ENCODE measurements at places on chromosomes 11 and 22.

DNA sequence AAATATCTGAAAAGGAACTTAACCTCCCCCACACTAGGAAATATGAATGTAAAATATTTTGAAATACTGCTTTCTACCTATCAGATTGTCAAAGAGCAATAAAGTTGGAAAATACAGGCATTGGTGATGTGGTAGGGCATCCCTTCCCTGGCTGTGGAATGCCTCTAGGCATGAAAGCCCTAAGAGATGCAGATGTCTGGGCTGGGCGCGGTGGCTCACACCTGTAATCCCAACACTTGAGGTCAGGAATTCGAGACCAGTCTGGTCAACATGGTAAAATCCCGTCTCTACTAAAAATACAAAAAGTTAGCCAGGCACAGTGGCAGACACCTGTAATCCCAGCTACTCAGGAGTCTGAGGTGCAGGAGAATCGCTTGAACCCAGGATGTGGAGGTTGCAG lies 22.0 kb downstream of the ARAP1 start:
- no peak for DNase-seq

- no peak for DNase-seq
These were observed 27.5 kb downstream of the A4GALT start for GRCh38 chr22:42693055-42693762.

DNA sequence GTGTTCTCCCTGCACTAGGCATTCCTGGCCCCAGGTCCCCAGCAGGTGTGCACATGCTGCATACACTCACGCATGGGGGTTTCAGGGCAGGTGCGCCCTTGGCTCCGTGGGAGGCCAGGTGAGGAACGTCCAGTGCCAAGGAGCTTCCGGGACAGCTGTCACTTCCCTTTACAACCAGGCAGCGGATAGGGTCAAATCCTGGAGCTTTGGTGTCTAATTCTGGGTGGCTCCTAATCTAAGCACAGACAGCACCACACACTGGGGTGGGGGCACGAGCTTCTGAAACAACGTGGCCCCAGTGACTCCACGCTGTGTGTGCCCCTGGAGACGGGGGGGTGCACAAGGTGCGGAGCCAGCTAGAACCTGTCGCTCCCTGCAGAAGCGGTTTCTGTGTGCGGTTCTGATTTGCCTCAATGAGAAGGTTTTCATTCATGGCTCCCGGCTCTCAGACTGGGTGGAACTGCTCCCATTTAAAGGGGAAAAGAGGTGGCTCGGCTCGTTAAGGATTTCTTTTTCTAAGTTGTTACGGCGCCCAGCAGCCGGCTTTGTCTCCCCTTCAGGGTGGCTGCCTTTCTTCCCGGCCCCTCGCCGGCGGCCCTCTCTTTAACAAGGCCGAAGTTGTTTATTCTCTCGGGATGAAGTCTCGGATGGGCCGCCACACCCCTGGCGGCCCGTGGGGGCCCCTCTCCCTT lies 5.0 kb downstream of the CCND1 start:
- DNase-seq = no peak

DNA sequence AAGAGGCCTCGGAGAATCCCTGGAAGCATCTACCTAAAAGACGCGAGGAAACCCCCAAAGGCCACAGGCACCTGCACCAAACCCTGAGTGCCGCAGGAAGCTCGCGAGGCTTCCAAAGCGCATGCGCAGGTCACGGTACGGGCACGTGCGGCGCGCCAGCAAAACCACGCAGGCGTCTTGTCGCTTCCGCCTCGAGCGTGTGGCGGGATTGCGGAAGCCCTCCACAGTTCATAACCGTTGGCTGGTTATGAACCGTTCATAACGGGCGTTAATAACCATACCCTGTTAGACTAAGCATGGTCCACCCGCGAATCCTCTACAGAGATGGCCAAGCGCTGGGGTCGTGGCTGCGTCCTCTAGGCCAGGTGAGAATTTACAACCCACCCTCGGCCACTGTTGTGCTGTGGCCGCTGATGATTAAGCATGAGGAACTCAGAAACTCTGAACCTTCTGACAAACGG lies 46.4 kb downstream of the MORC2 start:
- DNase-seq = no peak

GRCh38 chr22:39332441-39333064 lies 13.1 kb upstream of the RPL3 start:
- no peak for DNase-seq
